Aorta (tissue), 5 donors: ENCODE measurements at places on chromosomes 3 and 15.

DNA sequence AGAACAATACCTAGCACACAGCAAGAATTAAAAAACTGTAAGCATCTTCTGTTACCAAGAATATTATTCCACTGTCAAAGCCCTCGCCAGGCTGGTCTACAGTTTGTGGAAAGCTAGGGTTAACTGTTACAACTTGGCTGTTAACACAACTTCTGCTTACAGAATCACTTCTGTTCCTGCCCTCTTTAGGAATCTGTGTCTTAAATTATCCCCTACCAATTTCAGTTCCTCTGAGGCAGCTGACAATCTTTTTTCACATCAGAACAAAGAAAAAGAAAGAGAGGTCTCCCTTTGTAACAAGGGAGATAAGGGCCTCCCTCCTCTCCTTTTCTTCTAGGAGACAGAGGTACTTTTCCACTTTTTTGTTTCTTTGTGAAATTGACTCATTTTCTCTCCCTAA is 188.9 kb downstream of the FMN1 start:
- no peaks in the 10 kb centered on the region for H3K27me3 ChIP-seq
- H3K27ac ChIP-seq: no peak overlapping the region
- H3K4me3 ChIP-seq: no peak overlapping the region
- no peak for DNase-seq
- no peaks in the 10 kb centered on the region for H3K36me3 ChIP-seq

- DNase-seq: no peak
- no peak overlapping the region for H3K4me3 ChIP-seq
- no peaks in the 10 kb centered on the region for H3K36me3 ChIP-seq
- H3K27me3 ChIP-seq: no peaks in the 10 kb centered on the region
Measured at GRCh38 chr3:54856271-54856670, 71.6 kb downstream of the LRTM1 start.

GRCh38 chr15:60275624-60276023 is 122.2 kb downstream of the ANXA2 start:
- no peak overlapping the region for H3K4me3 ChIP-seq
- no peak overlapping the region for H3K27ac ChIP-seq
- DNase-seq: no peak
- no peaks in the 10 kb centered on the region for H3K27me3 ChIP-seq

DNA sequence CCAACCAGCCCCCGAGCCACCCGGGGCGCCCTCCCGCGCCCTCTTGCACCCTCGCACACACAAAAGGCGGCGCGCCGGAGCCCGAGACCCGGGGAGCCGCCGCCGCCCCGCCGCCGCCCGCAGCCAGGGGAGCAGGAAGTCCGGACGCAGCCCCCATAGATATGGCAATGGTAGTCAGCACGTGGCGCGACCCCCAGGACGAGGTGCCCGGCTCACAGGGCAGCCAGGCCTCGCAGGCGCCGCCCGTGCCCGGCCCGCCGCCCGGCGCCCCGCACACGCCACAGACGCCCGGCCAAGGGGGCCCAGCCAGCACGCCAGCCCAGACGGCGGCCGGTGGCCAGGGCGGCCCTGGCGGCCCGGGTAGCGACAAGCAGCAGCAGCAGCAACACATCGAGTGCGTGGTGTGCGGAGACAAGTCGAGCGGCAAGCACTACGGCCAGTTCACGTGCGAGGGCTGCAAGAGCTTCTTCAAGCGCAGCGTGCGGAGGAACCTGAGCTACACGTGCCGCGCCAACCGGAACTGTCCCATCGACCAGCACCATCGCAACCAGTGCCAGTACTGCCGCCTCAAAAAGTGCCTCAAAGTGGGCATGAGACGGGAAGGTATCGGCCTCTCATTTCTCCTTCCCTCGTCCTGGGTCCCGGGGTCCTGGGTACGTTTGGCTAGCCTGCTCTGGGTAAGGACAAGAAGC is 1.6 kb downstream of the NR2F2 start:
- peak overlapping the region; percentile 98 for H3K27ac ChIP-seq
- no peaks in the 10 kb centered on the region for H3K4me1 ChIP-seq
- peak overlapping the region; percentile 77 for H3K4me3 ChIP-seq
- H3K27me3 ChIP-seq: no peaks in the 10 kb centered on the region
- peaks cover 2% of the 10 kb centered on the region for H3K36me3 ChIP-seq
- DNase-seq: peak; percentile 79

DNA sequence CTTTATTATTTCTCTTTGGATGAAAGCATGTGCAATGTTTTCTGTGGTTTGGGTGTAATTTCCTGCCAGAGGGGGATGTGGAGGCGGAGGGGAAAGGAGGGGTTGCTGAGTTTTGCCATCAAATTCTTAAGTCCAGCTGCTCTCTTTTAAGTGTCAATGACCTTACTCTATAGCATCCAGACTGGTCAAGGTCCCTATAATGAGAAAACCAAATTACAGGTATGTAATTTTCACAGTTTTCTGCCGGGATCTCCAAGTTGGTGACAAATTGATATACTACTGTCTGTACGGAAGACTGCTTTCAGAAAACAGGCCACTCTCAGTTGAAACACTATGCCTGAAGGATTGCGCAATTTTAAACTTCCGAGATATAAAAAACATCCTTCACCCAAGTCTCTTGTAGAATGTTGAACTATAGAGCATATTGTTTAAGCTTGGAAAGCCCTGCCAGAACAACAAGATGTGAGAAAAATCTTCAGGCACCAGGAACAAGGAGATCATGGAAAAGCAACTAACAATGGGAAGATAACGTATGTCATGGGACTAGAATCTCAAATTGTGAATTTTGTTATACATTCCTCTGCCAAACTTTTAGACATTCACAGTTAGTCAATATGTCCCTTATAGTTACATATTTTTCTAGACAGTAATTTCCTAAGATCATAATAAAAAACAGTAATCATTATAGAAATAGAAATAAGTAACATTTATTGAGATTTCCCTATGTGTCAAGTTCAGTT is 300.7 kb upstream of the SATB1 start:
- no peaks in the 10 kb centered on the region for H3K4me1 ChIP-seq
- no peaks in the 10 kb centered on the region for H3K27me3 ChIP-seq
- H3K27ac ChIP-seq: no peak overlapping the region
- no peaks in the 10 kb centered on the region for H3K36me3 ChIP-seq
- no peak for DNase-seq

DNA sequence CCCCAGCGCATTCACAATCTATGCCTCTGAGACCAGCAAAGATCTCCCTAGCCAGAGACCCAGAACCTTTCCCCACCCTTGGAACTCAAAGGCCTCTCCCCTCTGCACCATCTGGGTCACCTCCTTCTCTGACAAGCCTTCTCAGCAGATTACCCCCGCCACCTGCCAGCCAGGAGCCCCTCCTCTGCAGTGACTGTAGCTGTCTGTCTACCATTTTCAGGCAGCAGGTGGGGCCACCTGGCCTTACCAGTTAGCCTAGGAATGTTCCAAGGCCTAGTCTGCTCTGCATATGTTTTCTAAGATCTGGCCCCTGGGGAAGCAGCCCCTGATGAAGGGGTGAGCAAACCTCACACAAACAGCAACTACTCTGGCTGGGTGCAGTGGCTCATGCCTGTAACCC is 2.4 kb downstream of the MYLK start:
- H3K27ac ChIP-seq: peak overlapping the region; percentile 23
- peaks cover 1% of the 10 kb centered on the region for H3K4me1 ChIP-seq
- DNase-seq: no peak
- H3K4me3 ChIP-seq: no peak overlapping the region
- H3K27me3 ChIP-seq: no peaks in the 10 kb centered on the region

- H3K4me1 ChIP-seq: no peaks in the 10 kb centered on the region
- H3K27me3 ChIP-seq: no peaks in the 10 kb centered on the region
- peaks cover 6% of the 10 kb centered on the region for H3K36me3 ChIP-seq
Measured at GRCh38 chr3:196918968-196919367, 23.4 kb downstream of the NCBP2 start.
